ENCODE measurements at places on chromosomes 5 and 9.

DNA sequence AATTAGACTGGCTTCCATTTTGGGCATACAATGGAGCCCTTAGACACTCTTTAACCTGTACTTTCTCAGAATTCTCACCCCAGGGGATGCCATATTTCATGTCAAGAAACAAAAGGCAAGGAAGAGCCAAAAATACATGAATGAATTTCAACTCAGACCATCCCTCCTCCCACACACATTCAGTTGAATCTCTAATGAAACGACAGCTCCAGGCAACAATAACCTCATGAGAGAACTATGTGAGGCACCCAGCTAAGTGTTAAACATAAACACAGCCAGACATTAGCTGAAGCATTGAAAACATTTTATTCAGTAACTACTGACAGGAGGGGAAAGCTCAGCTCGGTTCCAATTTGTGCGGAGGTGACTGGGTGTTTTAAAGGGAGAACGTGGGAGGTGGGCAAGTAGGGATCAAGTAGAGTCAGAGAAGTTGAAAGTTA, 1359.1 kb upstream of the CDH9 start:
- DNase-seq, result no peak

DNA sequence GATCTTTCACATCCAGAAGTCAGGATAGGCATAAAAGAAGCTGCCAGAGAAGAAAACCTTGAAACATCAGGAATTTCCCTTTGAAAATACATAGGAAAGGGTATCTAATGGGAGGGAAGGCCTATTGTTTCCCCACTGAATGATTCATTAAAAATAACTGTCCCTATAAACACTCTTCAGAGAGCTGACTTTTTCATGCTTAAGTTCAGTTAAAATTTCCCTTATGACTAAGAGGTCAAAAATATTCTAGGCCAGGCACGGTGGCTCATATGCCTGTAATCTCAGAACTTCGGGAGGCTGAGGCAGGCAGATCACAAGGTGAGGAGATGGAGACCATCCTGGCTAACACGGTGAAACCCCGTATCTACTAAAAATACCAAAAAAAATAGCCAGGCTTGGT, 499.5 kb downstream of the ENC1 start:
- no peak for DNase-seq

- DNase-seq, result no peak
Observed at GRCh38 chr9:91564081-91564670, 140.5 kb upstream of the NFIL3 start.

GRCh38 chr5:123671042-123671441, 159.1 kb downstream of the CSNK1G3 start:
- no peak for DNase-seq

DNA sequence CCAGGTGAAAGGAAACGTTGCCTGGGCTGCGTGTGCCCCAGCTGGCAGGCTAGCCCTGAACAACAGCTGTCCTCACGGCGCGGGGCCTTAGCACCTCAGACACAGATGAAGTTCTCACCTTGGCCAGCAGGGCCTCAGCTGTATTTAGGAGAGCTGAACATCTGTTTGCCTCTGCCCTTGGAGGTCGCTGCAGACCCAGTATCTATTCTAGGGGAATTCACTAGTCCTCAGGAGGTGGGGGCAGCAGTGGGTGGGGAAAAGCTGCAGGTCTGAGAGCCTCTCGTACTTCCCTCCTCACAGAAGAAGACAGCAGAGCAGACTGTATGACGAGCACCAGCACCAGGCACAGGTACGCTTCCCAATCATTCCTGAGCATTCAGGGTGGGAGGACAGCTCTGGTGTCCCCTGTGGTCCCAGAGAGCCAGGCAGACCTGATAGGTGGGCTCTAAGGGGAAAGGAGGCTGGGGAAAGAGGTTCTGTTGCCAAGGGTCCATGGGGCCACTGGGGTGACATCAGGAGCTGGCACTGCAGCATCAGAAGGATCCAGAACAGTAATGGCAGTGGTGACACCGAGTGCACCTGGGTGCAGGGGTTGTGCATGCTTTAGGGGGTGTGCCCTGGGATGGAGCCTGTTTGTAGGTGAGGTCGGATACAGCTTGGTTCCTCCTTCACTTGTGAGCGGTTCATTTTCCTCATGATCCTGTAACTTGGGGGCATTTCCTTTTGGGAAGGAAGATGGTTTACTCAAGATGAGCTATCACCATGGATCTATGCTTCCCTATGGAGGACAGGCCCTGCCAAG, 13.8 kb downstream of the CD74 start:
- peak; percentile 83 for DNase-seq

DNA sequence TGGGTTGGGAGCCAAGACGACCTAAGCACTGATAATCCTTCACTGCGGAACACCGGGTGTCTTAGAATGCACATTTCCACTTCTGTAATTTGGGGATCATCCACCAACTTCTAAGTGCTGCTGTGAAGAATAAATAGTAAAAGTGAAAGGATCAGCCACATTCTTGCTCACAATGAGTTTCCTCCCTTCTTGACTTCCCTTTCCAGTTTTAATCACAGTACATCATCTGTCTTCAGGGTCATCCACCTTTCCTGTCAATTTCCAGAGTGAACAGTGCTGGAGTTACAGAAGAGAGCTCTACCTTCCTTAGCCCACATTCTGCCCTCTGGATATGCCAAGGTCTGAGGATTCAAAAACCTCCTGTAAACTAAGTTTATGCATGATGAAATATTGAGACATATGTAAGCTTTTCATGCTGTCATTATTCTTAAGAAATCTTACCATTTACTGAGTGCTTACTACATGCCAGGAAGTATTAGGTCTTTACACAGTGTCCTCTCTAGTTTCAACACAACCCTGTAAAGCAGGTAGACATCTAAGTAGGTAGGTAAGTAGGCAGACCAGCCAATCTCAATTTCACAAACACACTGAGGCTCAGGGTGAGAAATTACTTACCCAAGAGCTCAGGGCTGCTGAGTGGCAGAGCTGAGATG, 105.2 kb downstream of the CDK5RAP2 start:
- DNase-seq, result no peak

- no peak for DNase-seq
Observed at GRCh38 chr5:122599000-122599399, 175.9 kb upstream of the SNX2 start.

- DNase-seq, result no peak
Observed at GRCh38 chr9:95409650-95410426, 92.3 kb upstream of the FANCC start.

GRCh38 chr5:135036405-135036804, 2.4 kb upstream of the PITX1 start:
- DNase-seq, result no peak

DNA sequence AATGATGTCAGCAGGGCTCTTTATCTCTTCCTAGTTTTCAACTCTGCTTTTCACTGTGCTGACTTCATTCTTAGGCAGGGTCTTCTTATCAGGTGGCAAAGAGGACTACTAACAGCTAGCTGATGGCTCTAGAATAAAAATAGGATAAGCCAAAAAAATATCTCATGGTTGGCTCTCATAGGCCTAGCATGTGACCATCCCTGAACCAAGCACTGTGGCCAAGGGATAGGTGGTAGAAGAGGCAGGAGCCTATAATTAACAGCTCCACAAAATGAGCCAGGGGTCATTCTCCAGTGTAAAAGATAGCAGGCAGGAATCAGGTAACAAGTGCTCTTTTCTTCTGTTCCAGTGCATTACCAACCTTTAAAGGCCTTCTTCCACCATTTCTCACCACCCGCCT, 21.1 kb downstream of the ANKDD1B start:
- no peak for DNase-seq

DNA sequence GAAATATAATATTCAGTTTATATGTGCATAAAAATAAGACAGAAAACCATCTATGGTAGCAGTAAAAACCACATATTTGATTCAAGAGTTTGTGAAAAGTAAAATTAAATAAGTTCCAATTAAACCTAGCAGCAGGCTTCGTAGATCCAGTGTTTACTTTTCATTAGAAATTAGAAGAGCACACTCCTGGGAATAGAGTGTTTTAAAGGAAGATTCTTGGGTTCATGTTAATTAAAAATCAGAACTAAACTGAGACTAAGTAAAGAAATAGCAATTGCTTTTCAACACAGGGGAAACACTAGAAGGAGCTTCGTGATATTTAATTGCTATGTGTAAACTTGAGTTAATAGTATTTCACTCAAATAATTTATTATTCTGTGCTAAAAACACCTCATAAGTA, 1097.8 kb upstream of the CDH18 start:
- no peak for DNase-seq

GRCh38 chr9:101014566-101014965, 14.0 kb upstream of the PLPPR1 start:
- no peak for DNase-seq

DNA sequence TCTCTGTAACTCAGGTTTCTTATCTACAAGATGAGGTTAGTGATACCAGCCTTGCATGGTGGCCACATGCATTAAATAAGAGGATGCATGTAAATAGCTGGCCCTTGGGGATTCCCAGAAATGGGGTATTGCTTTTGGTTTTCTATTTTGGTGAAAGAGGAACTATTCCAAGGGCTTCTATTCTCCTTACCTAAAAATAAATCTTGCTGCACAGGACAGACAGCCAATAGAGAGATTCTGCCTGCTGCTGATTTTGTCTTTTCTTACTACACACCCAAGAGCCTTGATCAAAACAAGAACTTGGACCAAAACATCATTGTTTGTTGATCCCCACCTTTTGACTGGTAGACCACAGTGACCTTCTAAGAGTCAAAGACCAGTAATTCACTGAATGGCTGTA, 161.8 kb downstream of the PJA2 start:
- no peak for DNase-seq

DNA sequence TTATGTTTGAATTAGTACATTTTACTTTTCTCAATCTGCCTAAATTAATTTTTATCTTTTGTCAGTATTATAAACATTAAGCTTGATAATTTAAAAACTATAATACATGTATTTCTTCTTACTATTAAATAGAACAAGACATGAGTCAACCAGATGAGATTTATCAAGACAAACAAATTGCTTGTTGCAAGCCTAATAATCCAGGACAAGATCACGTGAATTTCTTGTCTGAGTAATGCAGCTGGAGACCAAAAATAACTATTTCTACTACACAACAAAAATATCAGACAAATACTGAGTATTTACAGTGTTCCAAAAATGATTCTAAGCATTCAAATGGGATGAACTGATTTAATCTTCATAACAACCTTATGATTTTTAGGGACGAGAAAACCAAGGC, 339.1 kb upstream of the PRR16 start:
- DNase-seq, result no peak

DNA sequence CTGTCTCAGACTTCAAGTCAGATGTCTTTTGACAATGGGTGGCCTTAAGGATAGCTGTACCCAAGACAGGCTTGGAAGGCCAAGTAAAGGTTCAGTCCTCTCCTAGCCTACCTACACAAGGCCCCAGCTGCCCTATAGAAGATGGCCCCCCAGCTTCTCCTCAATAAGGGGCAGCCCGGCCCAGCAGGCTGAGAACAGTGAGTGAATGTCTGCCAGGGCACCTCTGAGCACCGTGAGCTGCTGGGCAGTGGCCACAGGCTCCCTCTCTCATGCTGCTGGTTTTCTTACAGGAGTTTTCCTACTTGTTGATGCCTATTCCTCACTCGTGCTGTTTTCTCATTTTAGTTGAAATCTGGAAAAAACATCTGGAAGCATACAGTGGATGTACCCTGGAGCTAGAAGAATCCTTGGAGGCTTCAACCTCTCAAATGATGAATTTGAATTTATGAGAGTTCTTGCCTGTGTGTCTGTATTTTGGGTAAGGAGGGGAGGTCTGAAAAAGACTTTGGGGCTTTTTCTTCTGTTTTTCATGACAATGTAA, 40.1 kb downstream of the SECISBP2 start:
- DNase-seq, result no peak

DNA sequence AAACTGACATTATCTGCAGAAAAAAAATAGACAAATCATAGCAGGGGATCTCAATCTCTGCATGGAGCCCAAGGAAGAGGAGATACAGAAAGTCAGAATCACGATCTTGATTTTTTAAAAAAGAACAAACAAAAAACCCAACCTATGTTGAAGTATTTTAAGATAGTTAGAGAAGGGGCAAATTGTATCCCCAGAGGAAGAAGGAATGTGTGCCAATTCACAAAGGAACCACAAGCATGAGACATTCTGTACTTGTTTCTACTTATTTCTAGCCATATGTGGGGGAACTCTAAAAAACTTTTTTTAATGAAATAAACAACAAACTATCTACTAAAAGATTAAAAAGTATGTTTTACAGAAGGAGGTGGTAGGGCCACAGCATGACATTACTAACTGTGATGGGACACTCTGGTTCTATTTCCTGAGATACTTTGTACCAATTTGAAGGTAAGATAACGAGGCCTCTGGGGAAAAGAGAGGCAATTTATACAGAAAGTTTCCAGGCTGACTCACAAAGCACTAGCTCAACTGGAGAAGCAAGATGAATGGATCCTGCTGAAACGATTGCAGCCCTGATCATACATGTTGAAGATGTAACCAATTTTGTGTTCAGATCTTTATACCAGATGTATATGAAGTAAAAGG, 22.5 kb downstream of the RANBP3L start:
- DNase-seq, result no peak

DNA sequence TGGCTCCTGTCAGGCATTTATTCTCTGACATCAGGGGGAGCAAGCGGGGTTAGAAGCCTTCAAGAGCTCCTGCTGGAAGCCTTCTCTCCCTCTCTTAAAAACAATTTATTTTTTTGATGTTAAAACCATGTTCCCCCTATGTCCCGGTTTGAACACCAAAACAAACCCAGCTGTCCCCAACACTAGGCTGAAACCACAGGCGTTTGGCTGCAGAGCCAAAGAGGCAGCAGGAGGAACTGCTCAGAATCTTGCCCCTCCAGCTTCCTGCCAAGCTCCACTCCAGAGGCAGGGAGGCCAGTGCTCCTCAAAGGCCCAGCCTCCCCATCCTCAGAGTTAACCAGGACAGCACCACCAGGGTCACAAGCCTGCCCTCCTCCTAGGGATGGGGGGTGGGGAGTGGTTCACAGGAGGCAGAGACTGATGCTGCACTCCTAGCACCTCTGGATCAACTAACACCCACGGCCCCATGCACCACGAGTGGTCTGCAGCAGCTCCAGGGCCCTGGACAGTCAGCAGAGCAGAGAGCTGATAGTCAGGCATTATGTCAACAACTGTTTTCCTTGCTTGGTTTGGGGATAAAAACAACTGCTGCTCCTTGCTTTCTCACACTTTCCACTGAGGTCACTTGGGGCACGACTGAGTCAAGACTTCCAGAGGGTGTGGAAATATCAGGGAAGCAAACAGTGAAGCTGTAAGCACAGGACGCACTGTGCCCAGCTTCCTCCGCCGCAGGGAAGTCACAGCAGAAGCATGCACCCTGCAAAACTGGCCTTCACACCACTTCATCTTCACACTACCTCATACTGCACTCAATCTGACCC, 96.5 kb upstream of the ADRA1B start:
- no peak for DNase-seq

GRCh38 chr9:4375424-4376200, 75.7 kb upstream of the GLIS3 start:
- no peak for DNase-seq

DNA sequence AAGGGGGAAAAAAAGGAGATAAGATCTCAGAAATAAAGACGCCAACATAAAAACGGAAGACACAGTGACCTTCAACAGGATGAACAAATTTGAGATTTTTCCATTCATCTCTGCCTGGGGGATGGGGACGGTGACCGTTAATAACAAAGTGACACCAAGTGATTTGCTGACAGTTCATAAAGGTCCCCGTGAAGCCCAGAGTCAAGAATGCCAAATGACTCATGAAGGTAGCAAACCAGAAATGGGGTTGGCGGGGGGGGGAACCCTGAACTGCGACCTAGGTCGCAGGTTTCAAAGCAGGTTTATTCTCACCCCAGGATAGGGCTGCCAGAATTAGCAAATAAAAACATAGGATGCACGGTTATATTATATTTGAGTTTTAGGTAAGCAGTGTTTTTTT, 21.1 kb upstream of the SHB start:
- DNase-seq, result no peak

All from CD4-positive, alpha-beta T cell treated with Interleukin-15 for 1 hour (primary cell).